ENCODE measurements at places on chromosomes 1 and 21.

GRCh38 chr21:44377922-44378645 is 24.7 kb downstream of the TRPM2 start:
- no peak for DNase-seq

DNA sequence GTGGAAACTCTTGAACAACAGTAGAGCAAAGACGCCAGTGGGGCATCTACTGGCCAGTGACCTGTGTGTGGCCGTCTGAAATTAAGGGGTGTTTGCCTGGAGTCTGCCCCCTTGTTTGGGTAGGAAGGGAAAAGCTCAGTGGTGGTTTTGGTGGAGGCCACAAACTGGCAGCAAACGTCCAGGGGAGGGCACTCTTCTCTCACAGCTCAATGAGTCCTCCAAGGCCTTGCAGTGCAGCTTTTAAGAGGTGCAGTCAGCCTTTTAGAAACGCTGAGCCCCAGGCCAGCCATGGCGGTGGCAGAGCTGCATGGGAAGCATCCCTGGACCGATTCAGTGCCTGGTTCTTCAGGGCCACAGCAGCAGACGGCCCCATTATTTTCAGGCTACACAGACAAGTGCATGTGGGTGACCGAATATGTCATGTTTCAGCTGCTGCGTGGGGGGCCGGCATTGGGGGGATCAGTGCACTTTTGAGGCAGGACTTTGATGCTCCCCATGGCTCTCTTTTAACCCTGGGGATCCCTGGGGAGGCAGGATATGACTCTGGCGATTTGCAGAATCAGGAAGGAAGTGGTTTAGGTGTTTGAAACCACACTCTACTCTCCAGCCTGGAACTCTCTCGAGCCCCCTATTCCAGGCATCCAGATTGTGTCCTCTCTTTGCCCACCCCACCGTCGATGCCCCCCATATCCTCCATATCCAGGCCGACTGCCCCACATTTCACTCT is 414.0 kb downstream of the PRDM2 start:
- peak; percentile 83 for DNase-seq

GRCh38 chr1:177959811-177960515 is 9.9 kb downstream of the SEC16B start:
- DNase-seq = peak; percentile 5

- DNase-seq = no peak
Observed at GRCh38 chr1:22408230-22408629, 43.4 kb upstream of the ZBTB40 start.

DNA sequence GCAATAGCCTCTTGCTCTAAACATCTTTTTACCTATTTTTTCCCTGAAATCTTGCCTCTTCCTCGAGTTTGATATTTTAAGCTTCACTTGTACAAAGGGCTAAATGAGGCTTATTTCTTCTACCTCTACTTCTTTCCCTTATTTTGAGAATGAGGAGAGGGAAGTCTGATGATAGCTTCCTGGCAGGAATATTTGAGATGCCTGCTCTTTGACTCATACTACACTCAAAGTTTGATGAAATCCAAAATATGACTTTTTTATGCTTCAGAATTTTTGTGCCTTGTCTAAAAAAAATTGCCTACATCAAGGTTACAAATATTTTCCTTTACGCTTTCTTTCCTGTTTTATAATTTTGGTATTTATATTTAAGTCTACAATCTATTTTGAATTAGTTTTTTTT is 624.4 kb upstream of the PLXNA2 start:
- no peak for DNase-seq

- DNase-seq = no peak
Observed at GRCh38 chr1:60428127-60428526, 354.6 kb upstream of the C1orf87 start.

GRCh38 chr1:116002781-116003420 is 26.6 kb downstream of the SLC22A15 start:
- peak; percentile 83 for DNase-seq

- DNase-seq = peak; percentile 27
Observed at GRCh38 chr1:174726167-174726879, 273.4 kb upstream of the CACYBP start.

DNA sequence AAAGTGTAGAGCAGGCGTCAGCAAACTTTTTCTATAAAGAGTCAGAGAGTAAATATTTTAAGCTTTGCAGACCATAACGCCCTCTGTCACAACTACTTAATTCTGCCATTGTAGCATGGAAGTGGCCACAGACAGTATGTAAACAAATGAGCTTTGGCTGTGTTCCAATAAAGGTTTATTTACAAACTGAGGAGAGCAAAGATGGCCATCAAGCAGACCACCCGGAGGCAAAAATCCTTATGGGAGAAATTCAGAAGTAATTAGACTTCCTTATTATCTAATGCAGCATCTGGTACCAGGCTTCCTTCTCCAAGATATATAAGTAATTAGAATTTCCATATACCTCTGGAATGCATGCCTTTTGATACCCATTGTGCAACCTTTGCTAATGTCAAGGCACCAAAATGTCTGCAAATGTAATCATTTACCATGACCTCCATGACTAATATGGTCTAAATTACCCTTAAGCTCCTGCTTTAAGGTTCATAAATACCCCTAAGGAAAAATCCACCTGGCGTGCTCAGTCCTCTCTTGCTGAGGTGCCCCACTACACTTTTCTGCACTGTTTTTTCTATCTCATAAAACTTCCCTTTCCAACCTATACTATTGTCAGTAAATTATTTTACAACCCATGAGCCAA is 377.8 kb downstream of the MATN1 start:
- no peak for DNase-seq

GRCh38 chr1:121518726-121519041 is 333.9 kb downstream of the SRGAP2C start:
- DNase-seq = no peak

DNA sequence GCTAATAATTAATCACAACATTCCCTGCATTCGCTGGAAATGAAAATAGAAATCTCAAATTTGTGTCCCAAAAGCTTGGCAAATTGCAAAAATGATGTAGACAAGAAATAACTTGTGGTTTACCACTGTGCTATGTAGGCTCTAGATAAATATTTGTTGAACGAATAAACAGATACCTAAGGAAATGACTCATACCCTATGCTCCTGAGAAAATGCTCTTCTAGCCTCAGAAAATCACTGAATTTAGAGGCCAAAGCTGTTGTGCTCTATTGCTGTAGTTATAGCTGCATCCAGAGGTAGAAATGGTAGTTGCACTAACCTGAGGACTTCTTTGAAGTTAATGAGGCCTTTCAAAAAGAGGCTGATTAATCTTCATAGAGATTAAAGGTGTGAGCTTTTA is 142.0 kb upstream of the ZNHIT6 start:
- DNase-seq = no peak

DNA sequence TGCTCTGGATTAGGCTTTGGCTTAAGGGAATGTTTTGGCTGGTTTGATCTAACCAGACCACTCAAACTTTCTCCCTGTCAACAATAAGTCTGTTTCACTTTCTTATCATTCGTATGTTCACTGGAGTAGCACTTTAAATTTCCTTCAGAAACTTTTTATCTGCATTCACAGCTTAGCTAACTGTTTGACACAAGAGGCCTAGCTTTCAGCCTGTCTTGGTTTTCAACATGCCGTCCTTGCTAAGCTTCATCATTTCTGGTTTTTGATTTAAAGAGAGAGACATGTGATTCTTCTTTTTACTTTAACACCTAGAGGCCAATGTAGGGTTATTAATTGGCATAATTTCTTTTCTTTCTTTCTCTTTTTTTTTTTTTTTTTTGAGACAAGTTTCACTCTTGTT is 14.9 kb upstream of the CYB5R1 start:
- DNase-seq = no peak

DNA sequence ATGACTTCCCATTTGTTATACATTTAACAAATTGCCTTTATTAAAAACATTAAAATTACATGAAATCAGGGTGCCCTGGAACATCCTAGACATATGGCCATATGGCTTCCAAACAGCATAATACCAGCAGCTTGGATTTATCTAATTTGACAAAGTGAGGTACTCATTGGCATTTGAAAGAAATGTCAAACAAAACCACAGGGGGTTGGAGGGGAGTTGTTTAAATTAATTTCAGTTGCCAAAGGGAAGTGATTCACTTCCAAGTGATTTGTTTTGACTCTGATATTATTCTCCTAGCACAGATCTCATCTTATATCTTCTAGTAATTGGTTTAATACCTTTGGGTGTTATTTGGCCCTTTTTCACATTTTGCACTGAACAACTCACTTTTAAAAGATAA is 24.5 kb upstream of the POU2F1 start:
- no peak for DNase-seq

GRCh38 chr1:42013881-42014470 is 95.3 kb upstream of the HIVEP3 start:
- peak; percentile 74 for DNase-seq

DNA sequence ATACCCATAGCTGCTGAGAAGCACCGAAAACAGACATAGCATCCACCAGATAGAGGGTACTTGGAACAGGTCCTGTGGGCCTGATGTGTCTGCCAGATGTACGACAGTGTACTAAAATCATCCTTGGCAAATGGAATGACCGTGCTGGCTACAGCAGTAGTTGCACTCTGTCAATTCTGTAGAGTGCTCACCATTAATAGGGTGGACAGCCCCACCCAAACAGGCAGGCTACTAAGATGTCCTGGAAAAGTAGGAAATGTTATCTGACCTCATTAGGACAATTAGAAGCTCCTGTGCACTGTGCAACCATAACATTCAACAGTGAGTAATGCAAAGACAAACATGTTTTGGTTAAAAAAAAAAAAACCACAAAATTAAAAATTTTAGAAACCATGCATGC is 106.2 kb downstream of the PTPN14 start:
- no peak for DNase-seq

- DNase-seq = no peak
Observed at GRCh38 chr1:240046000-240046399, 45.7 kb upstream of the FMN2 start.

GRCh38 chr1:84997667-84998600 is 1.0 kb upstream of the MCOLN2 start:
- peak; percentile 1 for DNase-seq

- no peak for DNase-seq
Observed at GRCh38 chr1:196685506-196685905, 33.7 kb downstream of the CFH start.

GRCh38 chr1:101820071-101820470 is 176.7 kb downstream of the OLFM3 start:
- peak; percentile 11 for DNase-seq

DNA sequence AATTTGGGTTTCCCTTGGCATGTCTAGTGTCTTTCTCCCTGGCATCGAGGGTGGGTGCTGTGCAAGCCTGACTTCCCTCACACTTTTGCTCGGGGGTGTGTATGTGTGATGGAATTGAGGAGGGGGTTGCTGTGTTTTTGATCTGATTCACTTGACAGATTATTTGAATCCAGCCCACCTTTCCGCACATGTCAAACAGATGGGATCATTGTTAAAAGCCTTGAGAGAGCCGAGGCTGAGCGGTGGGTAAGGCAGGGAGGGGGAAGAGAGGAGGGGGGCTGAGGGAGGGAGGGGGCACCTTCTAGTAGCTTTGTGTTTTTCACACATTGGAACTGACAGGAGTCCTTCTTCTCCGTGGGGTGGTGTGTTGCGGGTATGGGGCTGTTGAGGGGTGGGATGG is 90.0 kb downstream of the PAPPA2 start:
- no peak for DNase-seq

- DNase-seq = no peak
Observed at GRCh38 chr1:170562646-170563338, 30.8 kb downstream of the GORAB start.

DNA sequence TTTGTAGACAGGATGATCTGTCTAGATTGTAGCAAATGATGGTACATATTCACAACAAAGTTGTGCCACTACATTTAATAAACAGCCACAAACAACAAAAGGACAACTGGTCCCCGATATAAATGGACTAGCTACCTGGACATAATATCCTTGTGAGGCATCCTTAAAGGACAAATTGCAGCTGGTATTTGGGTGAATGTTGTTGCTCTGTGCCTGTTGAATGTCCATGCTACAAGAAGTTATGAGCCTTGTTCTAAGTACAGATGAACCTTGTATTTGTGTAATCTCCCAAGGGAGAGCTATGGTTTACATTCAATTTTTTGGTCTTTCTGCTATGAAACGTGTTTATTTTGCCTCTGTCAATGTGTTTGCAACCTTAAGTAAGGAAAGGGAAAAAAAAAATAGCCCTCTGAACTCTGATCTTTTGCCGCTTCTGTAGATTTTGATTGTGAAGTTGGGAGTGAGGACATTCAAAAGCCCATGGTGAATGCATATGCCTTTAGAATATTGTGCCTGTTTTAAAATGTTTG is 26.5 kb downstream of the SFT2D2 start:
- DNase-seq = no peak

GRCh38 chr1:61301824-61302657 is 219.7 kb downstream of the NFIA start:
- no peak for DNase-seq

- DNase-seq = no peak
Observed at GRCh38 chr1:3229081-3229725, 160.2 kb downstream of the PRDM16 start.

DNA sequence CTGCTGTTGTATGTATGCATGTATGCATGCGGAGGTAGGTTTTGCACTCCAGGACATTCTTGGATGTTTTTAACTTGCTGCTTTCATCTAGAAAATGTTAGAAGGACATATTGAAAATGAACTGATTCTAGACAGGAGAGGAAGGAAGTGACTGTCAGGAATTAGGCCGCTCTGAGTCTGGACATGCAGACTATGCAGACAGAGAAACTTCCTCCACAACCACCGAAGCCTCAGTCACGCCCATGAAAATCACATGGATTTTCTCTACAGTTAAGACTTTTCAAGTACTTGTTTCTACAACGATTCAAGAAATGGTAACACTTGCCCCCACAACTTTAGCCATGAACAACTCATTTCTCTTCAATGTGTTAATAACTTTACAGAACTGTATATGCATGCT is 211.1 kb downstream of the SMYD3 start:
- no peak for DNase-seq

- no peak for DNase-seq
Observed at GRCh38 chr1:62381831-62382657, 54.8 kb upstream of the USP1 start.

GRCh38 chr1:230185076-230186001 is 118.3 kb downstream of the GALNT2 start:
- DNase-seq = no peak

- DNase-seq = no peak
Observed at GRCh38 chr1:179831852-179832699, 45.5 kb downstream of the TOR1AIP2 start.

- peak; percentile 63 for DNase-seq
Observed at GRCh38 chr1:64631346-64632034, 113.4 kb upstream of the RAVER2 start.
